ENCODE measurements at places on chromosomes 1 and 21. TPM values are rescaled to one million over a fixed set of nuclear protein-coding genes. Genes with fewer than 3 reads are reported as not detected.

The PAPPA2 gene
- polyA plus RNA-seq = not detected

The HSF2BP gene
- 0.28 TPM for polyA plus RNA-seq

The MATN1 gene
- polyA plus RNA-seq = not detected

The DENND2D gene
- polyA plus RNA-seq = 258 TPM

The OR6K3 gene
- polyA plus RNA-seq = not detected

The LEFTY1 gene
- polyA plus RNA-seq = 0.21 TPM

The CYP4B1 gene
- not detected for polyA plus RNA-seq

The ZNF593OS gene
- 0.85 TPM for polyA plus RNA-seq

The CLDN17 gene
- not detected for polyA plus RNA-seq

The APCS gene
- not detected for polyA plus RNA-seq

The SRSF4 gene
- polyA plus RNA-seq = 115 TPM

The COL24A1 gene
- not detected for polyA plus RNA-seq

The SPATA1 gene
- not detected for polyA plus RNA-seq

The SLFNL1 gene
- 0.44 TPM for polyA plus RNA-seq

The RAB25 gene
- polyA plus RNA-seq = 0.76 TPM

The DNAJC6 gene
- 1.0 TPM for polyA plus RNA-seq

The SRGAP2B gene
- polyA plus RNA-seq = 1.6 TPM

The PRAMEF18 gene
- not detected for polyA plus RNA-seq

DNA sequence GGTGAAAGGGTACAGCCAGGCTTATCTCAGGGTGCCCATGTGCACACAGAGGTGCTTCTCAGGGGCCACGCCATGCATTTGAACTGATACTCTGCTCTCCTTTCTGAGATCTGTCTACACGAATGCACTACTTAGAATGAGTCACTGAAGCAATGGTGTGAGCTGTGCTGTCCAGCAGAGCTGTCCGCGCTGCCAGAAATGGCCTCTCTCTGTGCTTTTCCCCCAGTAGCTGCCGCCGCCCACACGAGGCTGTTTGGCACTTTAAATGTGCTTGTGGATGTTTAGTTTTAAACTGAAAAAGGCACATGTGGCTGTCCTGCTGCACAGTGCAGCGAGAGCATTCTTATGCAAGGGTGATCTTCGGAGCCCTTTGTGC lies 87.1 kb upstream of the COL6A1 start:
- DNase-seq = no peak

DNA sequence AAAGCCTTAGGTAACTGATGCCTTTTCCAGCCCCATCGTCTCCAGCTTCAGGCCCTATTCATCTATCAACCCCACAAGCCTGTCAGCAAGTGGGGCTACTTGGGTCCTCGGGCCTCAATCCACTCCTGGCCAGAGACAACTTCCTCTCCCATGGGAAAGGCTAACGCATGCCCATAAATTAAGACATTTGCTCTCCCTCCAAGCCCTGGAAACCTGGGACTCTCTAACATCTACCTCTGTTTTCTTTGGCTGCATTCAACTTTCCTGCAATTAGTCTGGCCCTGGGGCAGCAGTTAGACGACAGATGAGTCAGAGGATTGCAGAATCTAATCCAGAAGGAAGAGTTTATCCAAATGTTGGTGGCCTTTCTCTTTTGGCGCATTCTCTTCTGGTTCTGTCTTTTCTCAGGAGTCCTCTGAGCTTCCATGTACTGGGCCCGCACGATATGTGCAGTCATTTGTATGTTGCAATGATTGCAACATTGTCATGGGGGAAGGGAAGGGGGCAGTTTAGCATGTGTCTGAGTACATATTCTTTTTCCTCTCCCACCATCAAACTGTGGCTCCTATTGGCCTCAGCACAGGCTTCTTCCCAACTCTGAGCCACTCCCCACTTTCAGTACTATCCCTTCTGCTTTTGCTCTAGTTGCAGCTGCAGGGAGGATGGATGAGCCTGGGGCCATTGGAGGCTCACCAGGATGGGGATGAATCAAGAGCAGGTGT lies 54.4 kb downstream of the NAV1 start:
- DNase-seq = no peak

DNA sequence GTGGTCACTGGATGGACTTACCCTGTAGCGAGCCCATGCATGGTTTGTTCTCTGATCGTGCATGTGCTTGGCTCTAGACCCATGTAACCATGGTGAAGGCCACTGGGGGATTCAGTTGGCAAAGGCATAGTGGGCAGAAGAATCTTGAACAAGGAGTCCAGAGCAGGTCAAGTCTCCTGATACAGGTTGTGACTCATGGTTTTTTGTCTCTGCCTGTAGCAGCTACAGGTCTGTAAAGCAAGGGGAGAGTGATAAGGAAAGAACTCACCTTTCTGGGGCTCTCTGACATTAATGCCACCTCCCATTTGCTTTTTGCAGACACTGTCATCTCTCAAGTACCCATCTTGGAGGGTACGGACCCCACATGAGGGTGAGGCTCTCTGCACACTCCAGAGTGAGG lies 153.4 kb upstream of the CAMK1G start:
- DNase-seq = no peak

GRCh38 chr1:186681801-186682200 lies 1.6 kb upstream of the PTGS2 start:
- DNase-seq = no peak

GRCh38 chr1:40105028-40105427 lies 8.0 kb upstream of the PPT1 start:
- DNase-seq = no peak

GRCh38 chr21:39452207-39452969 lies 618 bp downstream of the SH3BGR start:
- DNase-seq = no peak

DNA sequence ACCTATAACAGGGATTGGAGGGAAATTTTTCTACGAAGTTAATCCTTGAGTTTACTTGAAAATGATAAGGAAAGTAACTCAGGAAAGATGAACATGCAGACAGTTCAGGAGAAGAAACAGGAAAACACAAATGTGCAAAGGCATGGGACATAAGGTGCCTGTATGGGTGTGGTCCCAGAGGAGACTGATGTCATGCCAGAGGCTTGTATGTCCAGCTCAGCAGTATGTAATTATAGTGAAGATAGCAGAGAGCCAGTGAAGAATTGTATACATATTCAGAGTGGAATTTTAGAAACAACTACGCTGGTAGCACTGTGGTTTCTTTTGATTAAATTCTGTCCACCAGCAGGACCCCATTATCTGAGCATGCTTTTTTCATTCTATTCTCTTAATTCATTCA lies 179.5 kb downstream of the LRRC7 start:
- no peak for DNase-seq

GRCh38 chr1:228983661-228984060 lies 248.4 kb downstream of the RHOU start:
- no peak for DNase-seq

DNA sequence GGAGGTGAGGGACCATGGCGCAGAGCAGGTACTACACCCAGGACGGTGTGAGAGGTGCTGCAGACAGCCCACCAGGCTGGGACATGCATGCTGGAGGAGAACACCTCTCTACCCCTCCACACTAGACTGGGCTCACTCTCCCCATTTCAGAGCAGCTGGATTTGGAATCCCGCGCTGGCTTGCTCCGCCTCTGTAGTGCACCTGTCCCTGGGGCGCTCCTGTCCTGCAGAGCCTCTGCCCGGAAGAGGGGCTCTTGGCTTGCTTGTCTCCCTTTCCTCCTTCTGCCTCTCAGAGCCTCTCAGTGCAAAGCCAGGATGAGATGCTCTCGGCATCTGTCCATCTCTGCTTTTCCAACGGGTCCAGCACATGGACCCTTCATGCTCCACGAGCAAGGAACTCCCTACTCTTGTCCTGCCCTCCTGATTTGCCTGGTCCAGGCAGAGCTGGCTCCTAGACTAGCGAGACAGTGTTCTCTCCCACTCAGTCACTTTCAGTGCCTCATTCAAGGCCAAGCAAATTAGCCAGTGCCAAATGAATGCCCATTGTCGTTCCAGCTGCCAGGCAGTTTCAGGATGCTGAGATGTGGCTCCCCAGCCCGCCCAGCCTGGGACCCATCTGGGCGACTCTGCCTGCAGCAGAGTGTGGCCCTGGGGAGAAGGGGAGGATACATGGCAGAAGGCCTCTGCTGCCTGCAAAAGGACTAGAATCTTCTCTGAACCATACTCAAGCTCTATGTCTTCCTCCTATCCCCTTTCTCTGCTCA lies 33.7 kb downstream of the CDCA8 start:
- DNase-seq = no peak

- DNase-seq = no peak
Measured at GRCh38 chr1:152170287-152170905, 11.4 kb upstream of the RPTN start.

- DNase-seq = no peak
Measured at GRCh38 chr1:61279570-61279969, 197.2 kb downstream of the NFIA start.

- no peak for DNase-seq
Measured at GRCh38 chr1:229192853-229193252, 78.1 kb upstream of the RAB4A start.

DNA sequence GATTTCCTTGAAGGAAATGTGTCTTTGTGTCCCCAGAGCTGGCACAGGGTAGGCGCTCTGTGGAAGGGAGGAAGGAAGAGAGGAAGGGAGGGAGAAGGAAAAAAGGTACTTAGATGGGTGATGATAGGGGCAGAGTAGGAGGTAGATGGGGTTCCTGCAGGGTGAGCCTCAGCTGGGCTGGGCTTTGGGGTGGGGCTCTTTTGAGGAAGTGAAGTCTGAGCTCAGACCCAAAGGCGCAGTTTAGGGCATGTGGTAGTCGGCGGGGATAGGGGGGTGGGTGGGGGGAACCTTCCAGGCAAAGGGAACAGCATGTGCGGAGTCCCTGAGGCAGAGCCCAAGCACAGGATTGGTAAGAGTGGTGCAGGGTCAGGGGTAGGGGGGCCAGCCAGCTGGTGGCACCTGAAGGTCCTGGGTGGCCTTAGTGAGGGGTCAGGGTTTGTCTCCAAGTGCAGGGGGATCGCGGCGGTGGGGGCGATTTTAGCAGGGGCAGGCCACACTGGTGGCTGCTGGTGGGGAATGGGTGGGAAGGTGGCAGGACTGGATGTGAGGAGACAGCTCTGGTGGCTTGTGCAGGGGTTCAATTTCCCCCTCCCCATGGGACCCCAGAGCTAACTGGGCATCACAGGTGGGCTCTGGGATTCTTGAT lies 8.4 kb upstream of the HTR6 start:
- DNase-seq = no peak

DNA sequence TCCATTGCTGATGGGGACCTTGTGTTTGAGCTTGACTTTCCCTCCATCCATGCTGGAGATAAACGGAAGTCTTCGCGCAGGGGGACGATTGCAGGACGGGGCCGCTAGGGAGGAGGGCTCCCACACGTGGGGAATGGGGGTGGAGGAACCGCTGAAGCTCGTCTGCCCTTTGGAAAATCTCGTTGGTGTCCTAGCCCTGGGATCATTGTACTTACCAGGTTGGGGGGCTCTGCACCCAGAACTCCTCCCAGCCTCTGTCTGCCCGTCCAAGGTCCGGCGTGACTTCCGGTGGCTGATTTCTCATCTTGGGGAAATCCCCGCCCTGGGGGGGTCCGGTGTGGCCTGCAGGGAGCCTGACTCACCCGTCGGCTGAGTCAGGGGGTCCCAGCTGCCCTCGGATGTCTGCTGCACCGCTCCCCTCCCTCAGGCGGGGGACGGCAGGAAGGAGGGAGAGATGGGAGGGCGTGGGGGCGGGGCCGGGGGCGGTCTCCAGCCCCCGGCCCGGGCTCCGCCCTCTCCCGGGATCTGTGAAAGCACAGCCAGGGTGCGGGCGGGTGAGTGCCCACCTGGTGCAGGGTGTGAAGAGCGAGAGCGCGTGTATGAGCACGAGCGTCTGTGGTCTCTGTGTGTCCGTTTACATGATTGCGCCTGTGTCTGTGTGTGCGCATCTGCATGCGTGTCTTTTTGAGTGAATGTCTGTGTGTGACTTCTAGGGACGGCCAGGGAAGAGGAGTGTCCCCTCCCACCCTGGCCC lies 35.8 kb downstream of the PIK3CD start:
- DNase-seq = peak; percentile 86

DNA sequence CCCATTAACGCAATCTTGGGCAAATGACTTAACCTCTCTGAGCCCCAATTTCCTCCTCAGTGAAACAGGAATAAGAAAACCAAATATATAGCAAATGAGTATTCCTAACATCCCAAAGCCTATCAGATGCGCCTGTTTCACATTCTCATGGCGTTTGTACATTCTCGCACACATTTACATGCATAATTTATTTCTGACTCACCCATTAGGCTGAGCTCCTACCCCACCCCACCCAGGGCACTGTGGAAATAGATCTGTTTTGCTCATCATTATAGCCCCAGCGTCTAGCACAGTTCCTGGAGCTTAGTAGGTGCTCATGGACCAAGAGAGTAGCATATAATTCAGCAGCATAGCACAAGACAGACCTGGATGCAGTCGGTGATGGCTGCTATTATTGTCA lies 146.1 kb upstream of the VANGL1 start:
- DNase-seq = no peak

- DNase-seq = no peak
Measured at GRCh38 chr1:233912909-233913308, 8.4 kb downstream of the SLC35F3 start.

DNA sequence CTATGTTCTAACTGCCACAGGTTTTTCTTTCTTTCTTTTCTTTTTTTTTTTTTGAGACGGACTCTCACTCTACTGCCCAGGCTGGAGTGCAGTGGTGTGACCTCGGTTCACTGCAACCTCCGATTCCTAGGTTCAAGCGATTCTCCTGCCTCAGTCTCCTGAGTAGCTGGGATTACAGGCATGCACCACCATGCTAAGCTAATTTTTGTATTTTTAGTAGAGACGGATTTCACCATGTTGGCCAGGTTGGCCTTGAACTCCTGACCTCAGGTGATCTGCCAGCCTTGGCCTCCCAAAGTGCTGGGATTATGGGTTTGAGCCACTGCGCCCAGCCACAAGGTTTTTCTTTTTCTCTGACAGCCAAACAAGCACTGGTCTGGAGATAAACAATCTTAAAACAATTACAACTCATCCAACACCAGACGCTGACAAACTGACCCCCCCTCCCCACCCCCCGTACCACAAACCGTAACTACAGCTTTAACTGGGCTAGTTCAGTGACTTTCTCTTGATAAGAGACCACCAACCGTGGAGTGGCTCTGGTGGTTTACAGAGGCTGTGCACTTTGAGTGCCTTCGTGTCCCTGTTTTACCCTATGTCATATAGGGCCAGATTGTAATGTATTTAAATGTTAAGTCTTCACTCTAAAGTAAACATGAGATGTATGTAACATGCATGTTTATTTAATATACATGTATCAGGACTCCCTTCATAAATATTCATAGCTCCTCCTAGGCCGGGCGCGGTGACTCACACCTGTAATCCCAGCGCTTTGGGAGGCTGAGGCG lies 19.5 kb upstream of the PUM1 start:
- DNase-seq = no peak

DNA sequence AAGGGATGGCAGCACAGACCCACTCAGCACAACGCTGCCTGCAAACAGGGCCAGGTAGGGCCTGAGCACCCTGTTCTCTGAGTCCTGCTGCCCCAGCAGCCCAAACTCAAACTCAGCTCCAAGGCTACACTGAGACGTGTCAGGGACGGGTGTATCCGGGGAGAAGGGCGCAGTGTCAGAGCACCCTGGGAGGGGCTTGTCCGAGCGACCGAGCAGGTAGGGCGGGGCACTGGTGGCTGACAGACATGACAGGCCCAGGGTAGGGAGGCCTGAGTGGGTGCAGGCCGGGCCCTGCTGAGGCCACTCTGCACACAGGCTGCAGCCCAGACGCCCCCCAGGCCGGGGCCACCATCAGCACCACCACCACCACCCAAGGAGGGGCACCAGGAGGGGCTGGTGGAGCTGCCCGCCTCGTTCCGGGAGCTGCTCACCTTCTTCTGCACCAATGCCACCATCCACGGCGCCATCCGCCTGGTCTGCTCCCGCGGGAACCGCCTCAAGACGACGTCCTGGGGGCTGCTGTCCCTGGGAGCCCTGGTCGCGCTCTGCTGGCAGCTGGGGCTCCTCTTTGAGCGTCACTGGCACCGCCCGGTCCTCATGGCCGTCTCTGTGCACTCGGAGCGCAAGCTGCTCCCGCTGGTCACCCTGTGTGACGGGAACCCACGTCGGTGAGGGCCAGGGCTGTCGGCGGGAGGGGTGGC lies 5.5 kb downstream of the SCNN1D start:
- no peak for DNase-seq
